Hypothalamus (tissue), 51 donors: ENCODE measurements at places on chromosomes 7 and 10.

GRCh38 chr7:96674565-96674964 is 35.1 kb downstream of the SEM1 start:
- no peak for DNase-seq

DNA sequence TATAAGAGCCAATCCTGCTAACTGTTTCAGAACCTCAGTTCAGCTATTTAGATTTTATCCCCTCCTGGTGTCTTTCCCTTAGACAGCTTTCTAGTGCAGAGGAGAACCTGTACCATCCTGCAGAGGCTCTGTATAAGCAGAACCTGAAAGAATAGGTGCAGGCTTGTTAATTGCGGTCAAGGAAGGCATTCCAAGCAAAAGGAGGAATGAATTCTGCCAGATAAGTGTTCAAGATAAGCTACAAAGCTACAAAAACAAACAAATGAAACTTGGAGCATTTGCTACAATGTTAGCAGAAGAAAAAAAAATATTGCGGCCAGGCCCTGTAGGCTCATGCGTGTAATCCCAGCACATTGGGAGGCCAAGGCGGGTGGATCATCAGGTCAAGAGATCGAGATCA is 32.6 kb upstream of the AGMO start:
- DNase-seq, result no peak

- no peak for DNase-seq
Measured at GRCh38 chr10:33087152-33087551, 129.1 kb upstream of the ITGB1 start.

DNA sequence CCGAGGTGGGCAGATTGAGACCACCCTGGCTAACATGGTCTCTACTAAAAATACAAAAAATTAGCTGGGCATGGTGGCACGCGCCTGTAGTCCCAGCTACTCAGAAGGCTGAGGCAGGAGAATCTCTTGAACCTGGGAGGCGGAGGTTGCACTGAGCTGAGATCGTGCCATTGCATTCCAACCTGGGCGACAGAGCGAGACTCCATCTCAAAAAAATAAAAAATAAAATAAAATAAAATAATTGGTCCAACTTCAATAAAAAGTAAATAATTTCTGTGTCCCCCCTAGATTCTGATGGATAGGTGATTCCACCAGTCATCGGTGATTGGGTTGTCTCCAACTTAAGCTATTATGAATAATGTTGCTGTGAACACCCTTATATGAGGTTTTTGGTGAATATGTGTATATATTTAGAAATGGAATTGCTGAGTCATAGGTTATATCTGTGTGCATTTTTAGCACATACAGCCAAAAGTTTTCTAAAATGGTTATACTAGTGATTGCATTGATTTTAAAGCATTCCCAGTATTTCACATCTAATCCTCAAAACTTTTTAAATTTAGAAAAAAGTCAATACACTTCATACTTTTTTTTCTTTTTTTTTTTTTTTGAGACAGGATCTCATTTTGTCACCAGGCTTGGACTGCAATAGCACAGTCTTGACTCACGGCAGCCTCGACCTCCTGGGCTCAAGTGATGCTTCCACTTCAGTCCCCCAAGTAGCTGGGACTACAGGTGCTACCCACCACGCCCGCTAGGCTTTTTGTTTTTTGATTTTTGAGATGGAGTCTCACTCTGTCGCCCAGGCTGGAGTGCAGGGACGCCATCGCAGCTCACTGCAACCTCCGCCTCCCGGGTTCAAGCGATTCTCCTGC is 13.7 kb upstream of the SRPK2 start:
- no peak for DNase-seq

DNA sequence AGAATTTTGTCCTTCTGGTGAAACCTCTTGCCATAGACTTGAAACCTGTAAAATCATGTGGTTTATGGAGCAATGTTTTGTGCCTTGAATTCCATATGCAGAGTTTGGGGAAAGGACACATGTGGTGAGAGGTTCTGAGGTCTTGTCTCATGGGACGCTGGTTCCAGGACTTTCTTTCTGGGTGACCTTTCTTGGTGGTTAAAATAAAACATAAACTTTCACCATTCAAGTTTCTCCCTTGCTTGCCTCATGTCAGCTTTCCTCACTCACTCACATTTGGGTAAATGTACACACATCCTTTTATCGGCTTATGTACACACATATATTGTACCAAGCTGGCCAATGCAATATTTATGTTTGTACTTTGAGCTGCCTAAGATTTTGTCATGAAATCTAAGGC is 144.9 kb upstream of the CELF2 start:
- no peak for DNase-seq

DNA sequence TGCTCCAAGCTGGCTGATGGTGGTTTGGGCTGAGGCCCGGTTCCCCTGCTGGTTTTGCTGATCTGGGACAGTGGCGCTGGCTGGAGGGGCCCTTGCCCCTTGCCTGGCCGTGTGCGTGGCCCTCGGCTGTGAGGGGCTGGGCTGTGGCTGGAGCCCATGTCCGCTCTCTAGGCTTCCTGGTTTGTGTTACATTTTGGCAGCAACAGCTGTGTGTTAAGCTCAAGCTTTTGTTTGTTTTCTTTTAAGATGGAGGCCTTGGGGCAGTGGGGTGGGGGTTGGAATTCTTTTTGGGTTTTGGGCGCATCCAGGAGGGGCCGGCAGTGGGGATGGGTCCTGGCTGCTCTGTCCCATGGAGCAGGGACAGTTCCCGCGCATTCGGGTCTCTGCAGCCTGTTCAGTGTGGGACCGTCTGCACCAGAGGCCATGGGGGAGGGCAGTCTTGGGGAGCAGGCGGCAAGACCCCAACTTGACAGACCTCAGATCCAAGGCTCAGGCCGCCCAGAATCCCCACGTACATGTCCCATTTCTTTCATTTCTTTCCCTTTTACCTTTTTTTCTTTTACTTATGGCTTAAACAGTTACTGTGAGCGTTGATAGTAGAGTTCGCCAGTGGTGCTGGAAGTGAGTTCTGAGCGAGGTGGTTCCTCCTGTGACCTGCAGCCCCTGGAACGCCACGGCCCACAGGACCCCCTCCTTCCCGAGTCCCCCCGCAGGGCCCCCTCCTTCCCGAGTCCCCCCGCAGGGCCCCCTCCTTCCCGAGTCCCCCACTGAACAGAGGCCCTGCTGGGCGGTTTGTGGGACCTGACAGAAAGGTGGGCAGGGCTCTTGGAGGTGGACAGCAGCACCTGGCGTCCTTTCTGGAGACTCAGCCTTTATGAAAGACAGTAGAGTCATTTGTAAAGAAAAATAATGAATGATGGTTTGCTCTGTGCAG is 75.3 kb downstream of the INPP5A start:
- no peak for DNase-seq

- DNase-seq, result no peak
Measured at GRCh38 chr7:157519798-157520244, 183.0 kb downstream of the DNAJB6 start.

DNA sequence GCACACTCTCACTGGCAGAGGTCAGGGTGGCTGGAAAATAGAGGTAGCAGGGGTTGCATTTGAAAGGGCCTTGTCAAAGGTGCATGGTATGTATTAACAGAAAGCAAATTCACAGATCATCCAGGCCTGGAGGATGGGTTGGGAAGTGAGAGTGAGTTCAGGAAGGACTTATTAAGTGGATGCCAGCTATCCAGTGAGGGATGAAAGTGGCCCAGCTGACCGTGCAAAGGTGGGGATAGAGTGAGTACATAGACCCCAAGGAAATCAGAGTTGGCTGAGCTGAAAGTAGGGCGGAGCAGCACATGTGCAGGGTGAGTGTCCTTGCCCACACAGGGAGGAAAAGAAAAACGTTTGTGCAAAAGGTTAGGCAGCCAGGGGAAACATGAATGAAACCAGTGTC is 58.1 kb downstream of the HECW1 start:
- DNase-seq, result no peak

DNA sequence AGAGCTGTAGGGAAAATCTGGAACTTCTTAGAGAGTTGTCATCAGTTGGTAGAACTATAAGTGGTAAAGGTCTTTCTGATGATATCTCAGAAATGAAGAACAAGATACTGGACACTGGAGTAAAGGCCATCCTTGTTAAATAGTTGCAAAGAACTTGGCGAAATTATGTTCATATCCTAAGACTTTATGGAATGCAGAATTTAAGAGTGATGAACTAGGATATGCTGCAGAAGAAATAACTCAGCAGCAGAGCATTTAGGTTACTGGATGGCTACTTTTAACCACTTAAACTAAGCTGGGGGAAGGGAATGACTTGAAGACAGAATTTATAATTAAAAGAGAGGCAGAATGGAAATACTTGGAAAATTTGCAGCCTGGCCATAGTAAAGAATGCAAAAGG is 23.7 kb downstream of the PTEN start:
- no peak for DNase-seq

DNA sequence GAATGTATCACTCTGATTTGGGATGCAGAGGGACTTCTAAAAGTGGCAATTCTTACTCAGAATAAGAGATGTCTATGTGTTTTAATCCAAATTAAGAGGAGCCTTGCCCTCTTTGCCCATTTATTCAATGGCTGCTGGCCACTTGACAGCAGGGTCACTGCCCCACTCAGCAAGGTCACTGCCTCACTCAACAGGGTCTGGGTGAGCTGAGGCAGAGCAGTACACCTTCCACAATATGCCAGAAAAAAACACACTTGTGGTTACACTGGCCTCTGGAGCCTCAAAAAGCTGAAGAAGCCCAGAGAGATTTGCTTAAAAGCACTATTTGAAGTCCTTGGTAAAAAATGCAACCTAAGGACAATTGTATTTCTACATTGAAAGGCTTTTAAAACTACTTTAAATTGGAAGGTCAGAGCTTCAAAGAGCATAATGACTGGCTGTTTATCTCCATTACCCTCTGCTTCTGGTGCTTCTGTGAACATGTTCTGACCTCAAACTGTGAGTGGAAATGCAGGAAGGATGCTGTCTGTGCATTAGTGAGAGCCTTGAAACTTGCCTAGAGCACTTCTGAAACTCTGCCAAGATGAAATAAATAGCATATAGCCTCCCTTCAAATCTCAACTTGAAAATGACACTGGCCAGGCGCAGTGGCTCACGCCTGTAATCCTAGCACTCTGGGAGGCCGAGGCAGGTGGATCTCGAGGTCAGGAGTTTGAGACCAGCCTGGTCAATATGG is 35.1 kb upstream of the WIPF3 start:
- no peak for DNase-seq

- no peak for DNase-seq
Measured at GRCh38 chr10:62788861-62789467, 15.6 kb upstream of the ADO start.

DNA sequence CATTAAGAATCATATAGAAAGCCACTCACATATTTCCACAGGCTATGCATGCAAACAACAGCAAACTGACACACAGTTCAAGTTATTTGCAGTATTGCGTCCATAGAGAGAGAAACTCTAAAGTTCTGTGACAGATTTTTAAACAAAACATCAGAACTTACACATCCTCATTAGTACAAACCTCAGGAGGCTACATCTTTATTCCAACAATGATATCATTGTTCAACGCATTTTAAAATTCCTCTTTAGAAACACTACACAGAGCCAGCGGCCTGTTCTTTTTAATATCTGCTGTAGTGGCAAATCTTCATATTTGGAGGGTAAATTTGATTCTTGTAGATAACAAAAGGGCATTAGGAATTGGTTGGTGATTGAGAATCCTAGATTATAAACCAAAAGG is 55.9 kb upstream of the NFE2L3 start:
- no peak for DNase-seq

DNA sequence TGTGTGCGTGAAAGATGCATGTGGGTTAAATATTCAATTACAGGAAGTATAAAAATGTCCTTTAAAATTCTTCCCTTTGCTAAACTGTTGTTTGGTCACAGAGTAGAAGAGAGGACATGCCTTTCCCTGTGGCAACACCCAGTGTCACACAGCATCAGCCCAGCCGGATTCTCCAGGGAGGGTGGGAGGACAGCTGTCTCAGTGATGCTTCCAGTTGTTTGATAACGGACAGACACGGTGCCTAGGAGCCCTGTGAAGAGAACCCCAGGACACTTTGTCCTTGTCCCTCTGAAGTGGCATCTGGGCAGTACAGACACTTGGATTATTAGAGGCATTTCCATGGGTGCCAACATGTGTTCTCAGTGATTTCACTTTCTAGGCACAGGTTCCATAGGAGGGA is 306.6 kb upstream of the LRGUK start:
- no peak for DNase-seq

GRCh38 chr7:116194115-116194514 is 16.2 kb upstream of the TES start:
- no peak for DNase-seq

- DNase-seq, result no peak
Measured at GRCh38 chr10:10642189-10642588, 375.5 kb upstream of the CELF2 start.

- no peak for DNase-seq
Measured at GRCh38 chr7:1917221-1918062, 247.4 kb downstream of the ELFN1 start.

DNA sequence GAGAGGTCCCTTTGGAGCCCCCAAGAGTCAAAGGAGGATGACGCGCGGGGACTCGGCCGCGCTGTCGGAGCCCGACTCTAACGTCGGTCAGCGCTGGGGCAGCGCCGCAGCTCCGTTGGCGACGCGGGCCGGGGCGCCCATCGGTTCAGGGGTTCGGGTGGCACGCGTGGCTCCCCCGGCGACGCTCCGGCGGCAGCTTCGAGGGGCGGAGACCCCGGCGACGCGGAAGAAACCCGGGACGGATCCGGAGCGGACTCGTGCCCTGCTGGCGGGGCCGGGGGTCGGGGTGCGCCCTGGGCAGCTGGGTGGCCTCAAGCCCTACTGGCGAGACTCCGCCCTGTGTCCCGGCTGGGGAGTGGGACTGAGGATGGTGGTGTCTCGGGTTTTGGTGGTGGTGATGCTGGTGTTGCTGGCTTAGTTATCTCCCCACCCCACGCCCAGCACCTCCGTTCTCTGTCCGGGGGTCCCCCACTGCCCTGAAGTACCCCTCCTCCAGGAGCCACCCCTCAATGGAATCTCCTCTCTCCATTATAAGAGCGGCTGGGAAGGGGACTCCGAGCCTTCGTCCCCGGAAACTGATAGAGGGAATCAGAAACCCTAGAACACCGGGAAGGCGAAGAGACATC is at the start of gene NAT16:
Gene NAT16, minus strand, starts transcription at position 164 of the 626 bp plus-strand sequence. CDS start 5,486 bp downstream, outside the sequence.
- DNase-seq, result no peak

DNA sequence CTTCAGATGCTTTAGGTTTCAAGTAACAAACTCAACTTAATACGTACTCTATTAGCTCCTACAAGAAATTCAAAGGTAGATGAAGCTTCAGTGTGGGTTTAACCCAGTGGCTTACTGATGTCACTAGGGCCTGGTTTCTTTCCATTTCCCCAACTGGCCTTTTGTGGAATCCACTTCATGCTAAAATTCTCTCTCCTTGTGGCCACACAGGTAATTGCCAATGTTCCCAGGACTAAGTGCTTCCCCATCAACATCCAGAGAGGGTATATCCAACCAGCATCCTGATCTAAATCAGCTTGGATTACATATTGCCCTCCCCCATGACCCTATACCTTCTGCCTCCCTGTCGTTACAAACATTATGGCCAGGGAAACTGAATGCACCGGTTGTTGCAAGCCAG is 10.7 kb downstream of the FBXL13 start:
- no peak for DNase-seq
